ENCODE measurements at places on chromosomes 2 and 18. TPM values are rescaled to one million over a fixed set of nuclear protein-coding genes. Genes with fewer than 3 reads are reported as not detected.

DNA sequence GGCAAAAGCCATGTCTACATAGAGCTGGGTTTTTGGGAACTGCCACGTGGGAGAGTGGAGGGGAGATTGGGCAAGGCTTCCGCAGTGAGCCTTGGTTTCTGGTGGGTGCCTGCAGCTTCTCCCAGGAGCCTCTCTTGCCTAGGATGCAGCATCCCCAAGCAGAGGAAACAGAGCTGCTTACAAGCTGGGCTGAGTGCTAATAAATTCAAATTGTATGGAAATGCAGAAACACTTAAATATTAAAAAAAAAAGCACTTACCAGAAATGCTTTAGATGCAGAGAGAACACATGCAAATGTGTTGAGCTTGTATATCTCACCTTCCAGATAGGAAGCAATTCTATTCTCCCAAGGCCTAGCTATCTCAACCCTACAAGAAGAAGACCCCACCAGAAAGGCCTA lies 96.0 kb upstream of the ST3GAL5 start:
- DNase-seq: no peak

Gene RGPD3
- 0.20 TPM for total RNA-seq

GRCh38 chr2:186772579-186772978 lies 76.4 kb downstream of the ZSWIM2 start:
- no peak for DNase-seq

DNA sequence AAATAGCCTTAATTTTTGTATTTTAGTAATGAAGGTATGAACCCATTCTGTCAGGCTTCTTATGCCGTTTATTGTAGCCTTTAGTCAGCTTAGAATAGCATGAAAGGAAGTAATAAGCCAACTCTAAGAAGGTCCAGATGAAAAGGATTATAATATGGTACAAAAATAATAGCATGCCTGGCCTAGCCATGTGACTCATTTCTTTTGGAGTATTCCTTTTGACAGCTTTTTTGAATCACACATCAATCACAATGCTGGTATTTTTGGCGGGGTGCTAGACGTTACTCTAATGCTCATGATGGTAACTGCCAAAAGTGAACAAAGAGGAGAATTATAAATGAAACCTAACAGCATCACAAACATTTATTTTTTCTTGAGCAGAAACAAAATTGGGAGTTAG lies 19.9 kb downstream of the FMNL2 start:
- peak; percentile 37 for DNase-seq

GRCh38 chr2:60836491-60836890 lies 44.9 kb upstream of the REL start:
- no peak for DNase-seq

Gene IL1R1
- total RNA-seq: 27.2 TPM

DNA sequence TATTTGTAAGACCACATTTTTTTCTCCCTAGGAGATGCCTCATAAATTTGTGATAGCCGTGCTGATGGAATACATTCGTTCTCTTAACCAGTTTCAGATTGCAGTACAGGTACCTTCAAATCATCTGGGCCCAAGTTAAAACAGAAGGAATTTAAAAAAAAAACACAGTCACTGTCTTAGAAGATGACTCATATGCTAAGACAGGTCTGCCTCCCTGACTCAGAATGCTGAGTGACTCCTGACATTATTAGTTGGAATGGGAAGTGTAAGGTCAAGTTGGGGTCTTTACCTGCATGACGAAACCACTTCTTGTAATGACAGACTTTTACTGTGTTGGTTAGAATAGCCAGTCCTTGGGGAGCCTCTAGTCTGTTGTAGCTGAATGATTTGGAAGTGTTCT lies 26.3 kb downstream of the RMC1 start:
- peak; percentile 59 for DNase-seq

DNA sequence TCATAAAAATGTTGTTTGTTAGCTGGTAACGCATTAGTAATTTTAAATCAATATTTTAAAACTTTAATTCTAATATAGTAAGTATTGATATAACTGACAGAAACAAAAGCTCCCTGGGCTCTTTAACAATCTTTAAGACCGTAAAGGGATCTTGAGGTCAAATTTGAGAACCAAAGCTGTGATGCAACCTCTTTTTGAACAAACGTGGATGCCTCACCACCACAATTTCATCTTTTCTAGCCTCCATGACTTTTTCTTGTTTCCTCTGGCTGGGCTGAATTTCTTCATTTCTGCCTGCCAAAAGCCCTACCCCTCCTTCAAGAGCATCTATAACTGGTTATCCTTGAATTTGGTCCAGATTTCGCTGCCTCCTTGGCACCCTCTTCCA lies 563 bp upstream of the POLE4 start:
- DNase-seq: no peak

Gene OR6B2
- not detected for total RNA-seq

GRCh38 chr18:79683626-79684282 lies 4.2 kb downstream of the CTDP1 start:
- no peak for DNase-seq

DNA sequence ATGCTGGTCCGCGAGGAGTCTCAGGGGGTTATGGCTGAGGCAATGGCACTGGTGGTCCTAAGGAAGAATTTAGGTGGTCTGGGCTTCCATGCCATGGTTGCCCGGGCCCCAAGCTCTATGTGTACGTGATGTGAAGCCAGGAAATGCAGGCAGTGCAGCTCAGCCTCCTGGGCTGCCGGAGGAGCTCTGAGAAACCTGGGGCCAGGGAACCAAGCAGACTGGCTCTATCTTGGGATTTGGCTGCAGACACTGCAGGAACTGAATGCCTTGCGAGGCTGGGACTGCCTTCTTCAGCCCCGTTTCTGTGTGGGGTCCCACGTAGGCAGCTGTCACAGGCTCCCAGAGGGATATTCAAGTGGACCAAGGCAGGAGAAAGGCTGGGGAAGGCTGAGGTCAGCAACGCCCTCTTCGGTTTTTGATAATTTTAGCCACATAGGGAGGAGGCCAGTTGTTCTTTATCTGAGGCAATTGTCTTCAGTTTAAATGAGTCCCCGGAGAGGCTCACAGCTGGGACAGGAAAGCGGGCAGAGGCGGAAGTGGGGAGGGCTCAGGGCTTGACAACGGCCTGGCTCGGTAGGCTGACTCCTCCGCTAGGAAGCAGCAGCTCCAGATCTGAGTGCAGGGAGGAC lies 77.7 kb downstream of the RHOB start:
- no peak for DNase-seq

Gene AGXT
- 0.10 TPM for total RNA-seq

Gene ANTXR1
- total RNA-seq: 69.7 TPM

Gene ALPG
- not detected for total RNA-seq

Gene DQX1
- total RNA-seq: 0.36 TPM

Gene MC2R
- not detected for total RNA-seq

GRCh38 chr2:208552943-208553342 lies 146.4 kb downstream of the PTH2R start:
- DNase-seq: no peak

Gene RNF152
- 7.0 TPM for total RNA-seq

DNA sequence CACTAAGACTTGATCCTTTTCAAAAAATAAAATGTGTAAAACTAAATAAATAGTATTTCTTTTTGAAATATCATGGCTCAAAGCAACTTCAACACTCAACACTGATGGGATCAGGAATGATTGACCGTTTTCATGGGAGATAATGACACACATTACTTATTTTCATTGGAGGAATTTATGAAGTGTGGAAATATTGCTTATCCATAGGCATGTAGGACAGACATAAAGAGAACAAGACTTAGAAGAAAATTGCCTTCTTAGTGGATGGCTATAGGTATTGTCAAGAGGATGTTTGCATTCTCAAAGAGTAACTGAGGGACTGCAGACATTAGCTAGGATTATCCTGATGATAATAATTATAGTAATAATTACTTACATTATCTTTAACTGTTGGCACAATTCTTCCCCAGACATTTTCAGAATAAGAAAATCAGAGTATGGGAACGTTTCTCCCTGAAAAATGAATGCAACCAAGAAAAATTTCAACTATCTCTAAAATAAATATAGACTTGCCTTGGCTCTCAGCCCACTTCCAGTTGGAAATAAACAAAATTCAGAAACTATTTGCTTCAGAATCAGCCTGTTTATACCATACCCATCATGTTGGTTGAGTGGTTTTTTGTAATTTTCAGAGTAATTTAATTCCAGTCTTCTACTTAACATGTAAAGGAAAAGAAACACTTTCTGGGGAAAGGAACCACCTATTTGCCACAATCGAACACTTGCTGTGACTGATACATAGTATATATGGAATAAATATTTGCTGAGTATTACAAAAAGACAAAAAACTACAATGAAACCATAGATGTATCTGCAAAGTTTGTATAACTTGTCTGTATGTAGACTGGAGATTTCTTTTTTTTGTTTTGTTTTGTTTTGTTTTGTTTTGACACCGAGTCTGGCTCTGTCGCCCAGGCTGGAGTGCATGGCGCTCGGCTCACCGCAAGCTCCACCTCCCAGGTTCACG lies 165.7 kb downstream of the TMX3 start:
- DNase-seq: no peak

Gene HNMT
- 40.7 TPM for total RNA-seq

DNA sequence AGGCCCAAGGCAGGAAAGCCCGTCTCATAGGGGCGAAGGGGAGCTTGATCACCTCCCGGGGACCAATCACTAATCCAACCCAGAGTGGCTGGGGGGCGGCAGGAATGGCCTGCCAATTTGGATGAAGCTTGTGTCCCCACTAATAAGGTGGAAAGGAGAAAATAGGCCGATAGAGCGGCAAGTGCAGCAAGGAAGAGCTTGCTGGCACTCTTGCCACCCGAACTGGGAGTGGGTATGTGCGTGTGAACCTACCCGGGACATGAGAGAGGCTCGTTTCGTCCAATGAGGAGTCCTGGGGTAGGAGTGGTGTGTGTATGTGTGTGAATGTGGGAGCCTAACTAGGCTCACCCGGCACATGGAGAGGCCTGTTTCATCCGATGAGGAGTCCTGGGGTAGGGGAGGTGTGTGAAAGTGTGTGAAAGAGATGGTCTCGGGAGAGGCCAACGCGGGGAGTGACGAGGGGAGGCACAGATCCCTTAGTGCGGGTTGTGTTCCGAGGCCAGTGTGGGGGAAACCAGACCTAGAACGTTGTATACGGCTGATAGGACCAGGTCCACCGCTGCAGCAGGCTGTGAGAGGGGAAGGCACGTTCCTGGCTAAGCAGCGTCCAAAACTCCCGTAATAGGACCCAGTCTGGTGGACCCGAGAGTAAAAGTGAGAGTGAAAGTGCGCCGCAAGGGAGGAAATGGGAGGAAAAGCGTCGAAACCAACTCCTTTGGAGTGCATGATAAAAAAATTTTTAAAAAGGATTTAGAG lies 47.1 kb upstream of the SELENOI start:
- DNase-seq: peak; percentile 63

Gene FLACC1
- total RNA-seq: 1.3 TPM

DNA sequence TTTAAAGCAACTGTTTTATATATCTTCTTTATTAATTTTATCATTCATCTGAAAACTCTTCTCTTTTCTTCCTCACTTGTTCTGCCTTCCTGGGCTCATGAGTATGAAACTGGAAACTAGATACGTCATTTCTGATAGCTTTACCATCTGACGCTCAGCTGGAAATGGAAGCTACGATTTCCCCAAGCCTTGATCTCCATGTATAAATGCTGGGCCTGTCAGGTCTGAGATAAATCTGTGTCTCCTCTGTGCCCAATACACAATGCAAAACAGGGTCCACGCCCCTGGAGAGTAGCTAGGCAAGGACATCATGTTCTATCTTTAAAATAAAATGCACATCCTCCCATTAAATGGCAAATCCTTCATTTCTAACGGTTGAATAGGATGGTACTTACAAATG lies 238.4 kb downstream of the AFF3 start:
- no peak for DNase-seq

GRCh38 chr18:48490641-48491293 lies 48.1 kb upstream of the CTIF start:
- DNase-seq: no peak

GRCh38 chr2:237452861-237453260 lies 34.2 kb upstream of the MLPH start:
- DNase-seq: peak; percentile 37

Gene PTGR3
- total RNA-seq: 10.0 TPM

Gene LRP1B
- not detected for total RNA-seq

All from RPMI7951 (cell line).